ENCODE measurements at places on chromosomes 6 and 20.

- DNase-seq = no peak
Observed at GRCh38 chr6:129314575-129314974, 395.4 kb downstream of the ARHGAP18 start.

DNA sequence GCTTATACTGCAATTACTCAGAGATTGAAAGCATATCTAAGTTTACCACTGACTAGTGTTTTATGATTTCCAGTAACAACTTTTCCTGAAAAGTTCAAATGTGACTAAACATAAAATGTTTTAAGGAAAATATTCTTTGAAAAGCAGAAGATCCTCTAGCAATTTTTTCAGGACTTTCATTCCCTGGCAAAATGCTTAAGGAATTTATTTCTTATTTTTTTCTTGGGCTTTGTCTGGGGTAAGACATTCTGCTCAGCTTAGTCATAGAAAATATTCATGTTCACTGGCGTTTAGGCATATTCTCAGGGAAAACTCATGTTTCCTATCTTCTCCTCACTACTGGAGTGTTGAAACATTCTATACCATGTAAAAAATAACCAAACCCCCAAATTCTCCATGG, 235.3 kb upstream of the CEP162 start:
- DNase-seq = no peak

DNA sequence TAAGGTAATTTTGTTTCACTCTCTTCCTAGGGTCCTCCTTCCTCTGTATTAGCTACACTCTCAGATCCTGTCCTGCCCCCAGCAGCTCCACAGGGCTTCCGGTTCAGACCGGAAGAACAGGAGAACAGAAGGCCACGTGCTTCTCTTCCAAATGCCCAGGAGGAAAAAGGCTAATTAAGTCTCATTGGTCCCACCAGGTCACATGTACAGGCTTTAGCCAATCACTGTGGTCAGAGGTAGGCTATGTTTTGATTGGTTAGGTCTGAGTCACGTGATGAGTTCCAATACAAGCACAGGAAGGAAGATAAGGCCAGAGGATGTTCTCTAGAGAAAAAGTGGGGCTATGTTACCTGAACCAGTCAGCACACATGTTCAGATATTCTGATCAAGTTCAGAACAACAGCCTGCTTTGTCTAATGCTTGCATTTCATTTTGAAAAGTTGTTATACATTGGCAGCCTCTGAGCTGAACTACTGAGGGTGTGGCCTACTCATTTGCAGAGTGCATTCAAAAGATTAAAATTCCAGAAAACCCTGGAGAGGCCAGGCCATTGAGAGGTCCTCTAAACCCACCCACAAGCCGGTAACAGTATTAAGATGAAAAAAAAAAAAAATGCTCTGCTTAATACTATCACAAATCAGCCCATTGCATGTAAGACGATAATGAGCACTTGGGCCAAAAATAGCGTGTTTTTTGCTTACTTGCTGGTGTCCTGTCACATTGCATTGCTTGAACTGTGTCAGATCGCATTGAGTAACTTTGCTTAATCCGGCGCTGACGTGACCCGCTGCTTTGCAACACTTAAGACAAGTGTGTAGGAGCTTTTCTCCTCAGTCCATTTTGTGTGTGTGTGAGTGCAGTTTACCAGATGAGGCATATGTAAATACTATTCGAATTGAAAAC, 170.3 kb downstream of the TSHZ2 start:
- DNase-seq = no peak

DNA sequence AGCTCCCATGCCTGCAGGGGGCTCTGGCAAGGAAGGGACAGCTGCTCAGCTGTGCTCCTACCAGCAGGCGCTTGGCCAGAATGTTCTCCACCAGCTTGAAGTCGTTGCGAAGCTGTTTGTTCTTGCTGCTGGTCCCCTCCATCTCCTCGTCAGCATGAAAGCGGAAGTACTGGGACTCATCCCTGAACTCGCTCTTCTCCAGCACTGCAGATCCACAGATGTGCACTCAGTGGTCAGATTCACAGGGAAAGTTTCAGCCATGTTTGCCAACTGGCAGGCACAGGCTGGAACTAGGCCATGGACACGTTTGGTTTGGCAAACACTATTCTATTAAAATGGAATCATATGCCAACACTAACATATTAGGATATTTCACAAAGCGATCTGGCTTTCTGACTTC, 167.9 kb downstream of the PREX1 start:
- DNase-seq = no peak

DNA sequence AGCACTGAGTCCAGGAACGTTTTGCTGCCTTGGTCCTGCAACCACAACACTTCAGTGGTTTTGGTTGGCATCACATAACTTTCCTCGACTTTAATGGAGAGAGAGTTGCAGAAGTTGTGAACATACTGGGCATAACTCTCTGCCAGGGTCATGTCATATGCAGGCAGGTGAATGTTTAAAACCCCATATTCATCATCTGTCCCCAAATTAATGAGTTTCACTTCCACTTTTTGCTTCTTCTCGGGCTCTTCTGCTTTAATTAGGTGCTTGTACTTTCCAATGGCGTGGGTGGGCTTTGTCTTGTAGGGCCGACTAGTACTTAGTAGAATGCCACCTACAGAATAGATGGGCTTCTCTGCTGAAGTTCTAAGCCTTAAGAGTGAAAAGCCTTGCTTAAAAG, 45.2 kb upstream of the TFAP2A start:
- no peak for DNase-seq

DNA sequence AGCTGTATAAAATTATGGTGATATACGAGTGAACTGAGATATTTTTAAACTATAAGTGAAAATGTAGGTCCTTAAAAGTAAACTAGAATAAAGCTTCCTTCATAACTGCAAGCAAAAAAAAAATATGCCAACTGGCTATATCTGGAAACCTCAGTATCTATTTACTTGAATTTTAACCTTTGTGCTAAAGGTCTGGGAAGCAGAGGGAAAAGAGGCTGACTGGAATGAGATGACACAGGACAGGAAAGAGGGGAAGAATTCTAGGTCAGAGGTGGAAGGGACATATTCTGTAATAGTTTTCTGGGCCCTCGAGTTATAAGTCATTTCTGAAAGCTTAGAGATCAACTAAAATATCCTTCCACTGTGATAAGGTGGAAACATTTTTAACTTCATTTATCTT, 46.8 kb downstream of the AIG1 start:
- DNase-seq = no peak

DNA sequence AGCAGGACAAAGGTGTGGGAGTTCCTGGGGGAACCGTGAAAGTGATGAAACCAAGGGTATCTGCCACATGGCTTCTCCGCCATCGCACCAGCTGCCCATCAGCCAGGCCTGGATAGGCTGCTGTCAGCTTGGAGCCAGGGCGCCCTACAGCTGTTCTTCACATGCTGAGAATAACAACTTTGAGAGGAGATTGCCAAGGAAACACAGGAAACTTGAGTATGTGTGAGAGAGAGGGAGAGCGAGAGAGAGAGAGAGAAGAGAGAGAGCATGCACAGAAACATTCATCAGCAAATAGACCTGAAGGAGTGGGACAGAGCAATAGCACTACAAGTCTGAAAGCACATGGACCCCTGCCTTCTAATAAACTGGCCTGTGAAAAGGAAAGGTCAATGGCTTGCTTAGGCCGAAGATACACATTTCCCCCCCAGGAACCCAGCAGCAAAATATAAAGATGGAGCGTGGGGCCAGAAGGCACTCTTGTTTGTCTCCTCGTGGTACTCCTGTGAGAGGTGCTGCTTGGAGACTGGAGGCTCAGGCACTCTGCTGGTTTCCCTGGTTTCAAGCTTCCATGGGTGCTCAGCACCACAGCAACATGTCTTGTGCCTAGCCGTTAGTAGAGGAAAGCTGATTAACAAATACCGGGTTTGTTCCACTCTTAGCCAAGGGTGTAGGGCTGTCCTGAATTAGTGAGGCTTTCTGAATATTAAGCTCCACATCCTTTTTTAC, 53.0 kb downstream of the SNAP25 start:
- no peak for DNase-seq

Measured in stimulated activated CD8-positive, alpha-beta memory T cell treated with anti-CD3 and anti-CD28 coated beads, Interleukin-4, amount 100 ng/mL, for 4 hours (primary cell).